Cardiac muscle cell (in vitro differentiated cells and primary cell): ENCODE measurements at places on chromosomes 1 and 21. TPM values are rescaled to one million over a fixed set of nuclear protein-coding genes. Genes with fewer than 3 reads are reported as not detected.

RAB25 gene
- 1.6 and 3.1 TPM in 2 replicates for total RNA-seq

GPR3 gene
- 1.7 and 1.9 TPM in 2 replicates for total RNA-seq

SLC9C2 gene
- total RNA-seq = 0.25 TPM in 1 of 2 replicates, not detected in the other

GBP6 gene
- 0.69 TPM in 1 of 2 replicates, not detected in the other for total RNA-seq

- no peaks in the 10 kb centered on the region for H3K27me3 ChIP-seq
- H3K4me1 ChIP-seq = no peaks in the 10 kb centered on the region
- no peak for DNase-seq
- H3K27ac ChIP-seq = no peak overlapping the region
- H3K36me3 ChIP-seq = no peaks in the 10 kb centered on the region
These were observed 21.3 kb downstream of the MX1 start for GRCh38 chr21:41447356-41447755.

DNA sequence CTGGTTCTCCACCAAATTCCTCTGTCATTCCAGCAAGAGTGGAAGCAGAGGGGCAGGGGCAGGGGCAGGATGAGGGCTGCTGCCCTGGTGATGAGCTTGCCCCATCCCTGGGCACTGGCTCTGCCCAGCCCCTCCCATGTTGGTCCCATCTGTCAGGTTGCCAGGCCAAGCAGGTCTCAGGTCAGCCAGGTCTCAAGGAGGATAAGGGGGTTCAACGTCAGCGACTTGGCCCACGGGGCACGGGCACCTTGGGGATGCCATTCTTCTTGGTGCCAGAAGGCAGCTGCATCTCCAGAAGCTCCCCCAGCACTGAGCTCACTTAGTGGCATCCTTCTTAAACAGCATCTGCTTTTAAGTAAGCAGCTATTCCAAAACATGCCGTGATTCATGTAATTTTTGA, 133.1 kb downstream of the AJAP1 start:
- H3K27me3 ChIP-seq = no peaks in the 10 kb centered on the region
- H3K27ac ChIP-seq = no peak overlapping the region
- no peaks in the 10 kb centered on the region for H3K36me3 ChIP-seq
- H3K4me1 ChIP-seq = peaks cover 4% of the 10 kb centered on the region

- H3K27me3 ChIP-seq = no peaks in the 10 kb centered on the region
- H3K4me3 ChIP-seq = no peak overlapping the region
- peaks cover 12% of the 10 kb centered on the region for H3K4me1 ChIP-seq
- DNase-seq = no peak
- H3K27ac ChIP-seq = peak overlapping the region; percentile 77
- peaks cover 9% of the 10 kb centered on the region for H3K36me3 ChIP-seq
These were observed 22.1 kb downstream of the TCEA3 start for GRCh38 chr1:23402286-23403037.

- no peak overlapping the region for H3K27ac ChIP-seq
- H3K27me3 ChIP-seq = no peaks in the 10 kb centered on the region
- H3K36me3 ChIP-seq = no peaks in the 10 kb centered on the region
- H3K4me1 ChIP-seq = no peaks in the 10 kb centered on the region
- H3K4me3 ChIP-seq = no peak overlapping the region
- no peak for DNase-seq
These were observed 9.5 kb downstream of the WNT9A start for GRCh38 chr1:227938276-227938675.

- no peak within 1 kb of the TSS for H3K27ac ChIP-seq
- peaks cover 43% of the 10 kb centered on the region for H3K27me3 ChIP-seq
These were observed at the start of gene PCP4L1 for GRCh38 chr1:161258439-161259344. PCP4L1 (plus strand) TSS chr1:161258745; CDS start chr1:161258975, 230 bp downstream.

GRCh38 chr21:25171438-25171837, 435.8 kb downstream of the MRPL39 start:
- H3K36me3 ChIP-seq = no peaks in the 10 kb centered on the region
- H3K27me3 ChIP-seq = no peaks in the 10 kb centered on the region
- DNase-seq = peak; percentile 36
- no peak overlapping the region for H3K27ac ChIP-seq
- no peak overlapping the region for H3K4me3 ChIP-seq

DNA sequence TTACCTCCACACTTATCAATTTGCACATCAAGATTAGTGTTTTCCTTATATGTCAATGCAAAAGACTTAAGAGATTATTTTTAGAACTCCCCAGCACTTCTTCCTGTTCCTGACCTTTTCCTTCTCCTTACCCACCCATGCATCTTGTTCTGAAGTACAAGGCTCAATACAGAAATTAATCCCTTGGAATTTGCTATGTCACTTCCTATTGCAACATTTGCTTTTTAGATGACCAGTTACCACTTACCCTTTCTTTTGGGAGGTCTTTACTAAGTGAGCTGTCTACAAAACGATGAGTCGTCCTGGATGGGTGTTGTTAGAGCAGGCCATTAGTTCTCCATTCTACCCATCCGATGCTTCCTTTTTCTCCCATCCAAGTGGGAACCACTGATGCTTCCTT, 221.2 kb downstream of the FMN2 start:
- H3K4me1 ChIP-seq = peaks cover 3% of the 10 kb centered on the region
- DNase-seq = peak; percentile 29
- no peak overlapping the region for H3K27ac ChIP-seq
- no peaks in the 10 kb centered on the region for H3K27me3 ChIP-seq
- H3K36me3 ChIP-seq = no peaks in the 10 kb centered on the region

DNA sequence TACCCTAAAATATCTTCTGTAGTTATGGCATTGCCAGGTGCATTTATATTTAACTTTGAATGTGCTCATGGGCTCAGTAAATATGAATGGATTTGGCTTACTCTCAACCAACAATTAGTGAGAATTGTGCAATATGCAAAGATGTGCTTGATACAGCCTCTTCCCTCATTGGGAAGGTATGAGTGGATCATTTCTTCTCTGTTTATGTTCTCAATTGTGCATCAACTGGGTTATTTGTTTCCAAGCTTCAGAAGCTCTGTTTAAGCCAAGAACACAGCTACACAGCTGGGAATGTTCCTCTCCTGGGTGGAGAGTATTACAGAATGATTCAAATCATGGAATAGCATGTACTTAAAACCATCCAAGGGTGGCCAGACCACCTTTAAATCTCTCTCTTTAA, 17.6 kb upstream of the MAP1LC3C start:
- no peak overlapping the region for H3K27ac ChIP-seq
- H3K27me3 ChIP-seq = no peaks in the 10 kb centered on the region
- H3K4me1 ChIP-seq = no peaks in the 10 kb centered on the region

DNA sequence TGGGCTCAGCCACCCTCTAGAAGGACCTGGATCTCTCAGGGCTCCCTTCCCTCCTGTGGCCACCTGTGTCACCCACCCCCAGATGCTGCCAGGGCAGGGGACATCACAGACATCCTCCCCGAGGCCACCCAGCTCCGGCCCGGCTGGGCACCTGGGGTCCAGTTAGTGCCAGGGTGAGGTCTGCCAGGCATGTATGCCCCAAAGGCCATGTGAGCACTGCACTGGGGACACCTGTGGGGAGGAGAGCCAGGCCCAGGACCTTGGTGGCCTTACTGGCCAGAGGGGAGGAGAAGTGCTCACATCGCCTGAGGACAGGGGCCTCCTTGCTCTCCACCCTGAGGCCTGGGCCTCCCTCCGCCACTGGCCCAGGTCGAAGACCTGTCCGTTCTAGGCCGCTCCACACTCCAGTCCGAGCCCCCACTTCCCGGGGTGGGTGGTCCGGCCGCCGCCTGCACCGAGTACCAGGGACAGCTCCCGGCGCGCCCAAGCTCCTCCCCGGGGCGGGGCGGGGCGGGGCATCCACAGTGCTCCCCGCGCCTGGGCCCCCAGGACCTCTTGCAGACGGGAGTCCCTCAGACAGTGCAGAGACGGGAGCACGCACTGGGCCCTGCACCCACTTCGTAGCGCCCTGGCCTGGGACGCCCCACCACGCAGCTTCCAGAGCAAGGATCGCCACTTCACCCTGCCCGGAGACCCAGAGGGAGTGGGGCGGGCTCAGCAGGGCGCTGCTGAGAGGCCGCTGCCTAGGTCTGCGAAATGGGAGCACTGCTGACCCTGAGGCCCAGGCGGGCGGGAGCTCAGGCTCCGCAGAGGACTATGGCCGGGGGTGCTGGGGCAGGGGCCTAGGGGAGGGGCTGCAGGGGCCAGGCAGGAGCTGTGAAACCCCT, 34.3 kb upstream of the CCDC27 start:
- DNase-seq = peak; percentile 84
- H3K27ac ChIP-seq = no peak overlapping the region
- peaks cover 4% of the 10 kb centered on the region for H3K4me1 ChIP-seq
- H3K4me3 ChIP-seq = no peak overlapping the region
- H3K36me3 ChIP-seq = no peaks in the 10 kb centered on the region

GRCh38 chr21:42002421-42002958, 7.7 kb downstream of the ZBTB21 start:
- no peaks in the 10 kb centered on the region for H3K27me3 ChIP-seq
- peak; percentile 61 for DNase-seq
- no peaks in the 10 kb centered on the region for H3K36me3 ChIP-seq
- no peaks in the 10 kb centered on the region for H3K4me1 ChIP-seq
- H3K27ac ChIP-seq = no peak overlapping the region

GRCh38 chr1:193113258-193113991, 8.2 kb upstream of the GLRX2 start:
- no peaks in the 10 kb centered on the region for H3K36me3 ChIP-seq
- no peaks in the 10 kb centered on the region for H3K27me3 ChIP-seq
- no peak overlapping the region for H3K27ac ChIP-seq
- no peak overlapping the region for H3K4me3 ChIP-seq
- peaks cover 7% of the 10 kb centered on the region for H3K4me1 ChIP-seq
- DNase-seq = no peak

DNA sequence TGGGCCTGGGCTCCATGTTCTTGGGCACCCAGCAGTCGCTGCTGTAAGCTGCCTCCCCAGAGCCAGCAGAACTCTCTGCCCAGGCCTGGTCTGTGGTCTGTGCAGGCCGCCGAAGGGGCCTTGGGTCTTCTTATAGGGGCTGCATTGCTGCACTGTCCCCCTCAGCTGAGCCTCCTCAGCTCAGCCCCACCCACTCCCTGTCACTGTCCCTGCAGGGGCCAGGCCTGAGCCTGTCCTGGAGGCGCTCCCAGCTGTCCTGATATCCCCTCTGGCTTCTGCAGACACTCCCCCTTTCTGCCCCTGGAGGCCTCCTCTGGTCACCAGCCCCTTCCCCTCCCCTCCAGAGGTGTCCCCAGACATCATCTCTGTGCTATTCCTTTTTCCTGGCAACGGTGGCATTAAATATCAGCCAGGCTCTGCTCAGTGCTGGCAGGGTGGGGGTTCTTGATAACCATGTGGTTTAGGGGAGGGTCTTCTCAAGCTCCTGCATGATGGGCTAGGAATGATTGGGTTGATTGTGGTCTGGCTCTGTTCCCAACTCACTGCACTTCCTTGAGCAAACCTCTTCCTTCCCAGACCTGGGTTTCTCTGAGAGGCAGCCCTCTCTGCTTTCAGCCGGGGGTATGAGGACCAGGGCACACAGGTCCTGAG, 3.7 kb upstream of the FOXO6 start:
- peak; percentile 42 for DNase-seq
- H3K4me1 ChIP-seq = peaks cover 29% of the 10 kb centered on the region

- no peaks in the 10 kb centered on the region for H3K27me3 ChIP-seq
- H3K27ac ChIP-seq = no peak overlapping the region
- DNase-seq = no peak
These were observed 54.7 kb upstream of the TRIM67 start for GRCh38 chr1:231107151-231107550.

DNA sequence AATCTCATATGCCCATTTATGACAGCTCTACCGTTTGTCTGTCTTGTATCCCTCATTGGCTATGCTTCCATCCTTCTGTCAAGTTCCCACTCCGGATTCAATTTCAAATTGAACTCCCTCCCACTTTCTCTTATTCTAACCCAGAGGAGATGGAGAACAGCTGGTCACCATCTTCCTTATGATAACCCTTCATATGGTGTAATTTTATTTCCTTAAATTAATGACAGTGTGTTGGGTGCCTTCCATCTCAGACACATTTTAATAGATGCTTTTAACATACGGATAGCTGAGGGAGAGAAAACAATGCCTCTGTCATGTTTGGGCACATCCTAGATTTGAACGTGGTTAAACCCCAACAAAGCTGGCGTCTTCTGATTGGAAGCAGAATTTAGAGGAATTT, 103.0 kb upstream of the PLXNA2 start:
- no peak for DNase-seq
- no peak overlapping the region for H3K4me3 ChIP-seq
- H3K36me3 ChIP-seq = no peaks in the 10 kb centered on the region
- H3K27ac ChIP-seq = no peak overlapping the region
- no peaks in the 10 kb centered on the region for H3K4me1 ChIP-seq
- peaks cover 2% of the 10 kb centered on the region for H3K27me3 ChIP-seq

DNA sequence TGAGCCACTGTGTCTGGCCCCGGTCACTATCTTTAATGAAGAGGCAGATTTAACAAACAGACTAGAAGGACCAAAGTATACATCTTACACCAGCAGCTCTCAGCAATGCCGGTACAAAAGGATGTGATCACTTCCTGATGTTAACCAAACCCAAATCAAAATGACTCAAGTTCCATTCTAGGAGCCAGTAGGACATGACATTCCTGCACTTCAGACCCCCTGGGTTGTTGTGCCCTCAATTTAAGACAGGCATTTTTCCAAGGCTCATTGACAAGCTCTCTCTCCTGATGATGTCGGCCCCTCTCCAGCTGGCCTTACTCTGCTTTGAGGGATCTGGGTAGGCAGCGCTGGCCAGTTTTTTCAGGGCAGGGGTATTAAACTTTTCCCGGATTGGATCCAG, 35.1 kb downstream of the YARS1 start:
- H3K27ac ChIP-seq = no peak overlapping the region
- H3K27me3 ChIP-seq = no peaks in the 10 kb centered on the region
- no peak for DNase-seq
- H3K4me3 ChIP-seq = no peak overlapping the region

DNA sequence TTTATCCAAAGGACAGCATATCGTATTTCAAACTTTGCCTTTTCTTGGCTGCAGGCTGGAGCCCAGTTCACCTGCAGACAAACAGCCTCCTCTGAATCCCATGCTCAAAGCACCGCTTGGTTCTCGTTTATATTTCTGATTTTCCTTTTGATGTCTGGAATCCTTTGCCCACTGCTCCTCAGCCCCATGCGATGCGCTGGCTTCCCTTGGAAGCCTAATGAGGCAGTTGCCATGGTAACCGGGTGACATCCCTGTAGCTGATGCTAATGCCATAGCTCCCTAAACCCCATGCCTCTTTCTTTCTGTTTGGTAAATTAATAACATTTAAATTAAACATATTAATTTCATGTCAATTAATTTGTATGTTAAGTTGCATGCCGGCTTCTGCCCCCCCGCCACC, 327.1 kb downstream of the PRDM2 start:
- H3K4me1 ChIP-seq = no peaks in the 10 kb centered on the region
- no peak overlapping the region for H3K27ac ChIP-seq
- no peak overlapping the region for H3K4me3 ChIP-seq
- no peak for DNase-seq
- no peaks in the 10 kb centered on the region for H3K36me3 ChIP-seq
- no peaks in the 10 kb centered on the region for H3K27me3 ChIP-seq
